ENCODE measurements at places on chromosomes 7 and 10.

- no peak for DNase-seq
Measured at GRCh38 chr7:151387161-151388006, 22.5 kb downstream of the WDR86 start.

GRCh38 chr7:46525876-46526275 lies 604.8 kb upstream of the IGFBP3 start:
- no peak for DNase-seq

- no peak for DNase-seq
Measured at GRCh38 chr10:121199081-121199480, 347.9 kb downstream of the WDR11 start.

DNA sequence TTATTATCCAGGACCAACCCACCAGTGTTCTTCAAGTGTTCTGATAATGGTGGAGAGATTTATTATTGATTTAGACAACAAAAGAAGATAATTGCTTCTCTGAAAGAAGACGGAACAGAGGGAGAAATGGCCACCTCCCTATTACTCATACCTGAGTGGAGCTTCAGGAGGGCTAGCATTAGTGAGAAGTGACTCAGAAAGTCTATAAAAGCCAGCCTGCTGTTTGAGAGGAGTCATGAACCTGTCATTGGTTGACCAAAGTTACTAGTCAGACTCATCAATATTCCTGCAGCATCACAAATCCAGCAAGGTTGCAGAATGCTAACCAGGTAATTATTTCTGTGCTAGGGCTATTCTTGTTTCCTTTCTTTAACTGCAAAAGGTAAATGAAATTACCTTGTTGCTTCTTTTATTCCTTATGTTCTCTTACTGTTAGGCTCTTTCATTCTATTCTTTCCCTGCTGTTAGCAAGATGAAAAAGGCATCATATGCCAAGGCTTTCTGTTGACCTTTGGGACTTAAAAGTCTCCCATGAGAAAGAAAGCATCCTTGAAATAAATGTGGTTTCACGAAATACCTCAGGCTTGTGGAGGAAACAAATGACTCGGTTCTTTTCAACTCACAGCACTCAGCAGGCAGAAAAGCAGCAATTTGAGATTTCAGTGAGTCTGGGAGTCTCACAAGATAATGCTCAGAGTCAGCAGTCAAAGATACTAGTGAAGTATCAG lies 256.4 kb upstream of the PHYHIPL start:
- DNase-seq, result no peak

GRCh38 chr10:129716211-129716681 lies 247.8 kb downstream of the EBF3 start:
- DNase-seq, result no peak

DNA sequence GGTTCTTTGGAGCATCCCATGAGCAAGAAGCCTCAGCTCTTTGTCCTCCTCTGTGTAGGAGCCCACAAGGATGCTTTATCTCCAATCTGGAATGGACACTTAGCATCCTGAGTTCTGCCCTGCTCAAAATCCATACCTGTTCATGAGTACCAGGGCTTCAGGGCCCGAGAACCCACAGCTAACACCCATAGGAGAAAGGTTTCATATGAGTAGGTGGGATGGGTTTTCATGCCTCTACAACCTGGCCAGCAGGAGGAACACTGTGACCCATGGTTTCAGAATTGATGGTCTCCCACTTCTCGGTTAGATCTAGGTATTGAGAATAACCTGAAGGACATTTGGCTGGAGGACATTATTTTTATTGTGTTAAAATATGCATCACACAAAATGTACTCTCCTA lies 57.8 kb downstream of the TBXAS1 start:
- DNase-seq, result no peak

GRCh38 chr10:124589491-124590041 lies 127.9 kb downstream of the LHPP start:
- no peak for DNase-seq

DNA sequence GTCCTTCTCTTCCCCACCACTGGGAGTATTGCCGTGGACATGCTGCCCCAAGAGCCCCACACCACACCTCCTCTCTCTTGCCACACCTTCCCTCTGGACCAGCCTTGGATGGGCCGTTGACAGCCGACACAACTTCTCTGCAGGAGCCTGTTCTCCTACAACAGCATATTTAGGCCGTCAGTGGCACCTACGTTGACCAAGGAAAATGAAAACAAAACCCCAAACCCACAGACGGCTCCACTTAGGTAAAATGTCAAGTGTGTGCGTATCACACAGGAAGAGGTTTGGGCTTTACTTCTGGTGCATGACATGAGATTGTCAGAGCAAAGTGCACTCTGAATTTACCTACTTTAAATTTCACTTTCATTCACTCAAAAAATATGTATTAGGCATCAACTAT lies 246.6 kb downstream of the ZMYND11 start:
- DNase-seq, result no peak

- DNase-seq, result no peak
Measured at GRCh38 chr10:100038561-100039071, 28.9 kb upstream of the DNMBP start.

DNA sequence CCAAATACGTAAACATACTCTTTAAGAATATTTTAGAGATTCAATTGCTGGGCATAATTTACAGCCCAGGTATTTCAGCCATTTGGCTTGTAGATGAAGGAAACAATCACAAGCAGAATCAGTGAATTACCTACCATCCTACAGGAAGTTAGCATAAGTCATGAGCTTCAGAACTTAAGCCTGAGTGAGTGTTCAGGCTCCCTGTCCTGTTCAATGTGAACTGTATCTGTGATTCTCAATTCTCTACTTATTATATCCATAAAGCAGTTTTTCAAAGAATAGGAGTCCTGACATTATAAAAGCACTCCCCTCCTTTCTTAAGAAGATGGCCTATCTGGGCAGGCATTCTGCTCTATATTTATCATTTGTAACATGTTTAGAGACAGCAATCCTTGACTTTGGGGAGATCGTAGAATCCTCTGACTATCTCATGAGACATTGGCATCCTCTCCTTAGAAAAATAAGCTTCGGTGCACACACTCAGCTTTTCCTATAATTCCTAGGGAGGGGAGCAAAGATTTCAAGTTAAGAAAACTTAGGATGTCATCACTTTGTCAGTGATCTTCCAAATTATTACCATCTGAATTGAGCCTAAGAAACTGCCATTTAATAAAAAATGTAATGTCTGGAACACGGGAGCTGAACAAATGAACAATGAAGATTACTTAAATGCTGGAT lies 645.2 kb upstream of the IGFBP3 start:
- DNase-seq, result no peak

DNA sequence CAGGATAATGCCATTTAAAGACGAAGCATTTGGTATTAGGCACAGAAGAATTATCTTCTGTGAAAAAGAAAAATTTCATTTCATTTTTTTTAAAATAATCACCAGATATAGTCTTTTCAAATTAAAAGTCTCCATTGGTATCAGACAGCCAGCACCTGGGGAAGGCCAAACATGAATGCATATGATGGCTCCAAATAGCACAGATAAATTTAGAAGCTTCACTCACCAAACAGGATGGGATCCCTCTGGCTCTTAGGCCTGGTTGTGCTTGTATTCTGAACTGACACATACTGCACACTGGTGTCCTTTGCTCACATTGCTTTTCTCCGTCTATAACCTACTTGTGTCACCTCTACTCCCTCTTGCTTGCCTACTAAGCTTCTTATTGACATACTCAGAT lies 169.5 kb upstream of the CHRM2 start:
- DNase-seq, result no peak

DNA sequence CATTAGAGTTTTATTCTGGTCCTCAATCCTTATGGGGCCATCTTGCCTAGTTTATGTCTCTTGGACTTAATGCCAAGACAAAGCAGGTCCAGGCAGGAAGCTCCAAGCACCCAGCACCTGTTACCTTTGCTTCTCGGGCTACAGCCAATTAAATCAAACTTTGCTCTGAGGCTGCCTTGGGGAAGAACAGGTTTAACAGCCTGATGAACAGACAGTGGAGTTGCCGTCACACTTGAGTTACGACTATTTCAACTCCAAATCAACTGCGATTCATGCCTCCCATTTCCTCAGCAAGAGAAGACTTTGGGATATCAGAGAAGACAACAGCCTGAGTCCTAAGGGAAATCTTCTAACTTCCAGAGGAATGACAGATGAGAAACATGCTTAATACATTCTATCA lies 62.2 kb downstream of the XPNPEP1 start:
- no peak for DNase-seq

DNA sequence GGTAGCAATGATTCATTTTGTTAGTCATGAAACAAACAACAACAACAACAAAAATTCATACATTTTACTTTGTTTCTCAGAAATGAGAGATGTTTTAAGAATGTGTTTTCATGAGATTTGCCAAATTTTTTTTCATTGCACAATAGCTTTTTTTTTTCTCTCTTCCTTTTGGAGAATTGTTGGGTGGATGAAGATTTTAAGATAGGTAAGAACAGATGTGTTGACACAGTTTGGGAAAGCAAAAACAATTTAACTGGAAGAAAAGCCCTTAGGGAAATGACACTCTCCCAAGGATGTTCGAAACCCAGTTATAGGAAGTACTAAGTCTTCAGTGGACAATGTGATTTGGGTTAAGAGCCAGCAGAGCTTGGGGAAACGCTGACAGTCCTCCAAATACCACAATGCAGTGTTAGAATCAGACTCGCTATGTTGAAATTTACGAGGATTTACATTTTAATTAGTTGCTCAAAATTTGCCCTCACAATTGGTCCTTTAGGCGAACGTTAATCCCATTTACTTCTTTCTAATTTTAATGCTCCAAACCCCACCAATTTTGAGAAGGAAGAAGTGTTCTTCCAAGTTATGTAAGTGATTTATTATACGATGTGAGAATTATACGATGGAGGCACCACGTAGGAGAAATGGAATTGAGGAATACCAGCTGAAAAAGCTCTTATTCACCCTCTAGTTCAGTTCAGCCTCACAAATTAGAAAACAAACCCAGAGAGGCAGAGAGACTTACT lies 61.2 kb downstream of the HHEX start:
- DNase-seq, result no peak
